Bronchial epithelial cell (primary cell): ENCODE measurements at places on chromosomes 2 and 18. TPM values are rescaled to one million over a fixed set of nuclear protein-coding genes. Genes with fewer than 3 reads are reported as not detected.
A peak's percentile ranks its signal among the peaks of the same experiment; 100 is the strongest.

GRCh38 chr2:105886687-105887086 lies 142.0 kb downstream of the NCK2 start:
- no peak for DNase-seq

DNA sequence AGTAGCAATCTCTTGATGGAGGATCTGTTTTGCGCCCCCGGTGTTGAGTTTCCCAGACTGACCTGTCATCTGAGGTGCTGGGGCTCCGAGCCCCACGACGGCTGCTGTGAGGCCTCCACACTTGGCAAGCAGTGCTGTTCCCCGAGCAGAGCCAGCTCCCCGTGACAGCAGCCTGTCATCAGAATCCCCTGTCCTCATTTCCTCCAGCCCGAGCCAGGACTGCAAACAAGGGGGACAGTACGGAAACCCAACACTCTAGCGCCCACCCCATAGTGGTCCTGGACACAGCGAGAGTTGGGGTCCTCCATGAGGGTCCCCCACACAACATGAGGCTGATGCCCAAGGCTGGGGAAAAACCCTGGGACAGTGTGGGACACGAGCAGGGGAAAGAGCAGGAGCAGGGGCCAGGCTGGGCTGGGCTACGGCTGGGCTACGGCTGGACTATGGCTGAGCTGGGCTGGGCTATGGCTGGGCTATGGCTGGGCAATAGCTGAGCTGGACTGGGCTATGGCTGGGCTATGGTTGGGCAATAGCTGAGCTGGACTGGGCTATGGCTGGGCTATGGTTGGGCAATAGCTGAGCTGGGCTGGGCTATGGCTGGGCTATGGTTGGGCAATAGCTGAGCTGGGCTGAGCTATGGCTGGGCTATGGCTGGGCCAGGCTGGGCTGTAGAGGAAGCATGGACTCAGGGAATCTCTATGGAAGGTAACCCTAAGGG lies 1.5 kb upstream of the KLHL30 start:
- DNase-seq: peak; percentile 76

GRCh38 chr18:74507927-74508326 lies 11.8 kb downstream of the CNDP2 start:
- DNase-seq: no peak

DNA sequence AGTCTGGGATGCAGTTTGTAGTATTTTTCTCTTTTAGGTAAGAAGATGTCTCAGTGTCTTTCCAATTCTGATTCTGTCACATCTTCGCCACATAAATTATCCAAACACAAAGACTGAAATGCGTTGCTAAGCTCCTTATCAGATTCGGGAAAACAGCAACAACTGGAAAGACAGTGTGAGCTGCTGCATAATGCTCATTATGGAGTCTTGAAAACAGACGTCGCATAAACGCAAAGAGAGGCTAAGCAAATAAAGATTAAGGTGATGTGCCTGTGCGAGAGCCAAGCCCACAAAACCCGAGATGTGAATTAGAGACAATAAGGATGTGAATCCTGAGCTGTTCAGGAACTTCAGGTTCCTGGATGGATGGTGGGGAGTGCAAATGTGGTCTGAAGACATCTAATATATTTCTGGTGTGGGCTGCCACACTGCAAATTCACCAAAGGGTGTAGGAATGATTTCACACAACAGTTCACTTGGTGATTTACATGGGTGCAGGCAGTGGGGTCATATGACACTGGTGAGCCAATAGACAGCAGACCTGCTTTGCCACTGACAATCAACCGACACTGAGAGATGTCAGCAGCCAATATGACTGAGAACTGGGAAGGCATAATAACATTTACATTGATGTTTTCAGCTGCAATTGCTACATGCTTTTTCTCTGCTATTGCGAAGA lies 195.8 kb downstream of the MTX2 start:
- no peak for DNase-seq

- no peak for DNase-seq
Measured at GRCh38 chr2:189171956-189172609, 7.5 kb downstream of the COL5A2 start.

- peak; percentile 10 for DNase-seq
Measured at GRCh38 chr2:25309402-25309801, 32.3 kb downstream of the DNMT3A start.

GRCh38 chr2:16181062-16181740 lies 240.9 kb downstream of the MYCN start:
- no peak for DNase-seq

DNA sequence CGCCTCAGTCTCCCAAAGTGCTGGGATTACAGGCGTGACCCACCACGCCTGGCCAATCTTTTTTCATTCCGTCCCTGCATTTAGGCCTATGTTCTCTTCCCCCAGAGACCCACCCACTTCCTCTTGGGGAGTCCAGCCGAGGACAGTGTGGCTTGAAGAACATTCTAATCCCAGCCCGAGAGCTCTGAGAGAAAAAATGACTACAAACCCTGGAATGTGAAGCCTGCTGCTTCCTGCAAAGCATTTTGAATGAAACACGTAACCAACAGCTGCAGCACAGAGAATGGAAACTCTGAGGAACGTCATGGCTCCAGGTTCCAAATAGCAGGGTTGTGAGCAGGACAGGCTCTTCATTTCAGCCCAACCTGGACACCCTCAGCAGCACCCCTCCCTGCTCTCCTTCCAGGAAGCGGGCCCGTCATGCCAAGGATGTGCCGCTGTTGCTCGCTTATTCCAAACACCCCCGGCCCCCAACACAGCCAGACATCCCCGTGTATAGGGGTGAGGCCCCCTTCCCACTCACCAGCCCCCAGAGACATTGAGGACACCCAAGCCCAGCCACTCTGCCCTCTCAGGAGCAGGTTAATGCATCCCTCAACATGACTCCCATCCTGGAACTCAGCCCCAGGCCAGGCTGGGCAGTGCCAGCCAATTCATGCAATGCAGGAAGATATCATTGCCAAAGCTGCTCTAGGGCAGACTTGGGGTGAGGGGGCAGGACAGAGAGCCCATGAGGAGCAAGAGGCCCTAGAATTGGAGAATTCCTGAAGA lies 139.8 kb downstream of the ZFP36L2 start:
- DNase-seq: peak; percentile 100

- no peak for DNase-seq
Measured at GRCh38 chr2:178976351-178976750, 73.6 kb downstream of the CCDC141 start.

DNA sequence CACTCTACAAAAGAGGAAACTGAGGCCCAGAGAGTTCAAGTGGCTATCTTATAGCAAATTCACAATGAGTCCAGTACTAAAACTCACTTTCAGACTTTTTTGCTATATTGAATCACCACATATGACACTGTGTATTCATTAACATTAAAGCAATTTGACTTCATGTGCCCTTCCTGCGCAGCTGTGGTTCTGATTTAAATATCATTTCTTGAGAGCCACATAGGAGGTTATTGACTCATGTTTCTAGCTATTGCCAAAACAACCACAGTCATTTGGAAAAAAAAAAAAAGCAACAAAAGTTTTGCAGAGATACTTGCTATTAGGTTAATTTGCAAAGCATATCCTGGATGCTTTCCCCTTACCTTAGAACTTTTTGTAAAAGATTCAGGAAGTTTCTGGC lies 341.2 kb downstream of the PIK3C3 start:
- no peak for DNase-seq

DNA sequence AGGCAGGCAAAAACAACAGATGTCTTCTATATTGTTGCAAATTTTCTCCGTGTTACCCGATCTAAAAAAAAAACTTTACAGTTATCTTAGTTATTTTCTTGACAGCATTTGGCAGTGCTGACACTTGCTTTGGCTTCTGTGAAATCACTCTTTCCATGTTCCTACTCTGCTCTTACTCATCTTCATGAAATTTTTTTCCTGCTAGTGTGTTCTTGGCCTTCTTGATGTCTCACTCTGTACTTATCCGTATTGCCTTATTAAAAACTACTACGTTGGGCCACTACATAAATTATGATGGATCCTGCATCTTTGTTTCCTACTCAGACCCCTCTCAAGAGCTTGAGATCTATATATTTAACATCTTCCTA lies 134.4 kb downstream of the IKZF2 start:
- DNase-seq: no peak

GRCh38 chr2:153543635-153544071 lies 65.1 kb upstream of the RPRM start:
- DNase-seq: peak; percentile 13

DNA sequence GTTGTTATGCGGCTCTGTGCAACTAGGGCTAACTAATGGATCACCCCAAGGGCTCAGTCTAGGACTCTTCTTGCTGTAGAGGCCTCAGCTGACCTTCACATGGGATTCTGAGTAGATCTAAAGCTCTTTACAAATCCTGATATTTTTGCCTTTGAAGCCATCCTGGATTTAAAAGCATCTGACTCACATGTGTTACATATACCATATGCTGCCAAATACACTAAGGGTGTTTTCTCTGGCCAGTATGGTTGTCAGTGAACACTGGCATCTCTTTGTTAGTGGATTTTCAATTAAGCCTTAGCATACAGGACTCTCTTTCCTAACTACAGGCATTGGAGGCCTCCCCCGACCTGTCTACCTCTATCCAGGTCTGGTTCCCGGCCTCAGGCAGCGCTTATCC lies 992.8 kb upstream of the FANCL start:
- peak; percentile 34 for DNase-seq

GRCh38 chr2:127857265-127857808 lies 618 bp downstream of the POLR2D start:
- peak; percentile 4 for DNase-seq

FAM161A gene
- 0.53 and 0.90 TPM in 2 replicates for total RNA-seq

SP100 gene
- total RNA-seq: 16.4 and 26.6 TPM in 2 replicates

CNGA3 gene
- total RNA-seq: under 0.01 TPM in 1 of 2 replicates, not detected in the other

KCNG2 gene
- total RNA-seq: not detected in 2 replicates

LINC00305 gene
- total RNA-seq: not detected in 2 replicates

MLPH gene
- total RNA-seq: 6.6 and 14.7 TPM in 2 replicates

AMER3 gene
- under 0.01 TPM in 1 of 2 replicates, not detected in the other for total RNA-seq

DGUOK gene
- 39.3 and 40.8 TPM in 2 replicates for total RNA-seq

CPS1 gene
- total RNA-seq: 6.3 and 12.6 TPM in 2 replicates

HOXD10 gene
- not detected in 2 replicates for total RNA-seq
